ENCODE measurements at places on chromosomes 3 and 15. TPM values are rescaled to one million over a fixed set of nuclear protein-coding genes. Genes with fewer than 3 reads are reported as not detected.
A peak's percentile ranks its signal among the peaks of the same experiment; 100 is the strongest.

DNA sequence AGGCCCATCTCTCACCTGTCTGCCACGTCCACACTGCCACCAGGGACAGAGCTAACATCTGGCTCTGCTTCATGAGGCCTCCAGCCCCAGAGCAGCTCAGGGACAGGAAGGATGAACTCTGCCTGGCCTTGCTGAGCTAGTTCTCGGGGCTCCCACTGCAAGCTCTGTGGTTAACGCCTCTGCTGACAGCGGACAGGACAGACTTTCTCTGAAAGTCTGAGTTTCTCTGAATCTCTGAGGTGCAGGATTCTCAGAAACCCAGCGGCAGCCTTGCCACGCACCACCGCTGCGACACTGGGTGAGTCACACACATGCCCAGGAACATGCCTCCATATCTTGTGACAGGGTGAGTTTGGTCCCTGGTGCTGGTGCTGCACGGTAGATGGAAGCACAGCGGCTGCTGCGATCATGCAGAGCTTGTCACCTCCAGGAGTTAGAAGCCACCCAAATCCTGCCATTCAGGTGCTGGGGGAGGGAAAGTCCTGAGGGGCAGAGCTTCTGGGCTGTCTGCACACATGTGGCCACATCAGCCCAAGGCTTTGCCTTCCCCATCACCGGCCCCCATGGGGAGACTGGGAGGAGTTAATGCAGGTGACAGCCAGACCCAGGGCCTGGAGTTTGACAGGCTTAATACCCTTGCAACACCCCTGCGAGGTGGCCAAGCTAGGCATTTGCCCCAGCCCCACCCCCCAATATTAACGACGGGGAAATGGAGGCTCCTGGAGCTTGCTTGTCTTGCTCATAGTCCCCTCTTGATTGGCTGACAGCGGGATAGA is 267.0 kb downstream of the PLCL2 start:
- no peak for DNase-seq

GRCh38 chr3:98592345-98592935 is 971 bp downstream of the CPOX start:
- DNase-seq: no peak

DNA sequence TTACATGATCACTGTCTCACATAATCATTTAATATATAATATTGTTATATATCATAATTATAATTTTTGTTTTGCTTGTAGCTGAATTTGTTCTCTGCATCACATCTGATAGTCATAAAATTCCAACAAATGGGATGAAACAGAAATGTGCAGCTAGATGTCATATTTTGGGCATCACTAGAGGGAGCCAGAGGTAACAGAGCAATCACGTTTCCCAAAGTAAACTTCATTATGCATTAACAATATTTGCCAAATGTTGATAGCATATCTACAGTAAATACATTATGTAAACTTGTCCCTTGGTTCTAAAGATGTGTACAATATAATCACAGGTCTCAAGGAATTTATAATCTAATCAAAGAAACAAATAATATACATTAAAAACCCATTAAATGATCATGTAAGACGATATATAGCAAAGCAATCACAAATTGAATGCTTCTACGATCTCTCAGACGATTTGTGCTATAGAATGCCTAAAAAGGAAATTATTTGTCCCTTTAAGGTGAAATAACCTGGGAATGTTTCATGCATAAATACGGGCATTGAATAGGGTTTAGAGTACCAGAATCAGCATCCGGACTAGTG is 234.2 kb upstream of the MCTP2 start:
- peak; percentile 28 for DNase-seq

DNA sequence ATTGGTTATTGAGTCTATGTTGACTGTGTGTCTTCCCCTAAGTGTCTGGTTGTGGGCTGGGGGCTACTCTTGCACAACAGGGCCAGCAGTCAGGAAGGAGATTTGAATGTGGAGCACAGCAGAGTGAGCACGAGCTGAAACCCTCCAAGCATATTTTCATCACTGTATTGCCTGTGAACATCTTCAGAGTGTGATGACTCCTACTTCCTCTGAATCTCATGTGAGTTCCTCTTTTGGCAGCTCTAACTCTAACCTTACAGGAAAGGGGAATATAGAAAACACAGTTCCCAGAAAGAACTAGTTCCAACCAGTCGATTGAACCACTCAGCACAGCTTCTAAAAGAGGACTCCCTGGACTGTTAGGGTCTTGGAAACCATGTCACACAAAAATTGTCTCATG is 211.6 kb downstream of the RAP2B start:
- no peak for DNase-seq

DNA sequence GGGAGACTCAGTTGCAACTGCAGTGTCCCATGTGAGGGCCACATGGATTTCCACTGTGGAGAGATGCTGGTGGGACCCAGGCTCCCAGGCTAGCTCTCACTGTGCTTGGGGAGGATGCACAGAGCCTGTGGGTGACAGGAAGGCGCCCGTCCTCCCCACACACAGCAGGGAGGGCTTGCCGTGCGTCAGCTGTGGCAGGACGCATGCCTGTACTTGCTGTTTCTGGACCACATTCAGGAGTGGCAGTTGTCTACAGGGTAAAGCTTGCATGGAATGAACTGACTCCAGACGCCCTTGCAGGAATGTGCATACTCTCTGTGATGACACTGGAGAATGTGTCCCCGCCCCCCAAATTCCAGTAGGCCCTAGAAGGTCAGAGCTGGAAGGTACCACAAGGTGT is 63.8 kb upstream of the SNRPA1 start:
- peak; percentile 2 for DNase-seq

DNA sequence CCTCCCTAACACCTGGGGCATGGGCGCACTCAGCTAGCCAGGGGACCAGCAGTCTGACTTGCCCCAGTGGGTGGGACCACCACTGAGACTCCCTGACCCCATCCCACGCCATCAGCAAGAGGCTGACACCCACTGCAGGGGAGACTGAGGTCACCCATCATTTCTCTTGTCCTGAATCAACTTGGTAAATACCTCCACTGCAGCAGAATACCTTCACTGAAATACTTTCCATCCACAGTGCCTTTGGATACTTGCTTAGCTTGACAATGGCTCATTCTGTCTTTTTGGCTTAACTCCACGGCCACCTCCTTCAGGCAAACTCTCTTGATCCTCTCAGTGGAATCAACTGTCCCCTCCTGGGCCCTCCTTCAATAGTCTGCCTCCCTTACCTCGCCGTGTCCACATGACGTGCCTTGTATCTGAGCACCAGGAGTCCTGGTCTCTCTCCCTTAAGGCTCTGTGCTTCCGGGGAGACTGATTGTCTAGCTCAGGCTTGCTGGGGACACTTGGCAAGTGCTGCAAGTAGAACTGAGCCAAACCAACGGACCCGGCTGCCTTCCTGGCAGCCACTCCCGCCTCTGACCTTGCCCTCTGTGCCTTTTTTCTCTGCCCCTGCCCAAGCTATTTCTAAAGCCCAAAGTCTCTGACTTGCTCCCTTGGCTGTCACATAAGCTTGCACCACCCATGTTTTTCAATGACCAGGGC is 119.1 kb downstream of the ADCY5 start:
- DNase-seq: no peak

GRCh38 chr3:111103807-111104206 is 32.2 kb downstream of the NECTIN3 start:
- peak; percentile 12 for DNase-seq

DNA sequence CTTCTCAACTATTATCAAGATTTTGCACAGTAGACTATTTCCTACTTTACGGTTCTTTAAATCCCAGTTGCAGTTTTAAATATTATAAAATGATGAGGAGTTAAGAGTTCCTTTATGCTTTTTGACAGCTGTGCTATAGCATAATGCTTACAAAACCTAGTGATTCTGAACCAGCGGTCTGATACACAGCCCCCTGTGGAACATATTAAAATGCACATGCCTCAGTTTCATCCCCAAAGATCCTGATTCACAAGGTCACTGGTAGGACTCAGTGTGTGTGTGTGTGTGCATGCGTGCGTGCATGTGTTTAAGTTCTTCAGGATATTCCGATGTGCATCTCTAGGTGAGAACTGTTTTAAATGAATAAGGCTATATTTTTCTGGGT is 330.1 kb upstream of the TPM1 start:
- DNase-seq: no peak

- no peak for DNase-seq
Observed at GRCh38 chr3:126351086-126351770, 6.0 kb downstream of the KLF15 start.

GRCh38 chr3:156256945-156257344 is 136.6 kb downstream of the KCNAB1 start:
- no peak for DNase-seq

- no peak for DNase-seq
Observed at GRCh38 chr15:29437888-29438702, 168.5 kb upstream of the NSMCE3 start.

GRCh38 chr3:58946875-58947274 is 103.0 kb downstream of the CFAP20DC start:
- no peak for DNase-seq

DNA sequence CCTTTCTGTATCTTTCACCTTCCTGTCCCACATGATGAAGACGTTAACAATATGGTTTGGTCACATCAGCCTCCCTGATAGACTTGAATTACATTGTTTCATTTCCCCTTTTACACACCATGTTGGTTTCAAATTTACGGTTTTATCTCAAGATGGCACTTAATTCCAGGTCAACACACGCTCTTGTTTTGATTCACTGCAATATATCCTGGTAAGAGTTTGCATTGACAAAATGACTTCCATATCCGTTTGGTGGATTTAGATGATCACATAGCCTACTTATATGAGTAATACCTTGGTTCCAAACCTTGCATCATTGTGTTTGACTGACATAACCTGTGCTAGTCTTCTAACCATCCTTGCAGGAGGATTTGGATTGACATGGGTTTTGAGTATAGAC is 499.4 kb downstream of the ROBO1 start:
- DNase-seq: no peak

GRCh38 chr3:126998728-126999127 is 15.8 kb downstream of the PLXNA1 start:
- DNase-seq: no peak

DNA sequence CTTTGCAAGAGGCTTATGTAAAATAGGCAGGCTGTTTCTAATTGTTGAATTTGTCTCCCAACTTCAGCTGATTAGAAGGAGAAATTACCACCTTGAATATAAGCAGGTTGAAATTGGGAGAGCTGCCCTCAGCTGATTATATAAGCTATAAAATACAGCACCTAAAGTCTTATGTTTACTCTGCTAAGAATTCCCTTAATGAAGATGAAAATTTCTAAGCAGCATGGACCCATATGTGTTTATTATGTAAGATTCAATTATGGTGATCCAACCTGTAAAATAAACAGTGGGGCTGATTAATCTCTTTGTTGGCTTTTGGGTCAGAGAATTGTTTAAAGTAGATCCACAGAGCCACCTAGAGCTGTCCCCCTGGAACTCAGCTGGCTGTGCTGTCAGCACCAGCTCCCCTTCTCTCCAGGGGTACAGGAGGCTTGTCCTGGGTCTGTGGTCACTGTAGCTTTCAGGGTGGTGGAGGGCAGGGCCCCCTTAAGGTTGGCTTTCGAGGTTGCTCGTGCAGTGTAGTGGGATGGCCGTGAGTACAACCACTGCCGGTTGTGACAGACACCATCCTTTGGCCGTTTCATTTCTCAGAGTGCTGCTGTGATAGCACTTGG is 9.5 kb downstream of the SLCO3A1 start:
- DNase-seq: no peak

- no peak for DNase-seq
Observed at GRCh38 chr3:184598574-184598927, 37.0 kb downstream of the EPHB3 start.

Gene ISLR2
- total RNA-seq: not detected

Gene THPO
- not detected for total RNA-seq

Gene CPNE9
- not detected for total RNA-seq

Gene LMLN
- total RNA-seq: 7.2 TPM

Gene TRIM42
- total RNA-seq: not detected

Gene SCG5
- 5.7 TPM for total RNA-seq

Gene PLCH1
- total RNA-seq: not detected

Gene C2CD4A
- total RNA-seq: not detected

Gene THOC7
- 82.5 TPM for total RNA-seq

Gene MEIS2
- total RNA-seq: 44.7 TPM

Data from HFFc6 (cell line).